ENCODE measurements at places on chromosomes 7 and 10.
A peak's percentile ranks its signal among the peaks of the same experiment; 100 is the strongest.

- no peak for DNase-seq
Measured at GRCh38 chr7:43769281-43769680, 10.8 kb downstream of the BLVRA start.

GRCh38 chr10:84452003-84452402 lies 123.6 kb downstream of the CCSER2 start:
- peak; percentile 26 for DNase-seq

DNA sequence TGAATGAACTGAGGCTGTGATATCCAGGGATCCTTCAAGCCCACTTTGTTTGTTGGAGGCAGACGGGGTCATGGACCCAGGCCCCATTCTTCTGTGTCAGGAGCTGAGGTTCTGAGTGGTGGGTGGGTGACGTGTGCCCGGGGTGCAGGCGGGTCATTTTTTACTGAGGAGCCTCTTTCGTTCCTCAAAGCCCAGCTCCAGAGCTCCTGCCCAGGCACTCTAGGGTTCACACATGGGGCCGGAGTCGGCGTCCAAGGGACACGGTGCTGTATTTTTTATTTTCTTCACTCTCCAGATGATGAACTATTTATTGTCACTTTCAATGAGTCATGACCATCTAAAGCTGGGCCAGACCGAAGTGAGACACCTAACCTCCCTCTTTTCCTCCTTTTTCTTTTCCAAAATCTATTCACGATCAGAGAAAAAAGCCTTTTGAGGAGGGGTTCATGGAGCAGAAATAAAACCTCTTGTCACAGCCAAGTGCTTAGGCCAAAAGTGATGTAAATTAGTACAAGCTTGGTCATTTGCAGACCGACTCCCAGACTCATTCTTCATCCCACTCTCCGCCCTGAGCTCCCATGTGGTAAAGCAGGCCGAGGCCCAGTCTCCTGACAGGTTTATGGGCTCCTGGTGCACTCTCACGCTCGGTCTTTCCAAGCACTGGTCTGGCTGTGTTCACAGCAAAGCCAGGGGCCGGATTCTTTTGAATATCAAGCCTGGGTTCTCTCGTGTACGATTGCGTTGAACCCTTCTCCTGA lies 41.4 kb upstream of the PITRM1 start:
- no peak for DNase-seq

- no peak for DNase-seq
Measured at GRCh38 chr10:95850791-95851190, 57.0 kb upstream of the CC2D2B start.

- peak; percentile 46 for DNase-seq
Measured at GRCh38 chr7:17130281-17131059, 168.0 kb upstream of the AHR start.
